ENCODE measurements at places on chromosomes 2 and 18.

- no peak for DNase-seq
These were observed 37.3 kb upstream of the ASPRV1 start for GRCh38 chr2:69998761-69999160.

- no peak for DNase-seq
These were observed 1.2 kb upstream of the ECEL1 start for GRCh38 chr2:232488721-232489300.

DNA sequence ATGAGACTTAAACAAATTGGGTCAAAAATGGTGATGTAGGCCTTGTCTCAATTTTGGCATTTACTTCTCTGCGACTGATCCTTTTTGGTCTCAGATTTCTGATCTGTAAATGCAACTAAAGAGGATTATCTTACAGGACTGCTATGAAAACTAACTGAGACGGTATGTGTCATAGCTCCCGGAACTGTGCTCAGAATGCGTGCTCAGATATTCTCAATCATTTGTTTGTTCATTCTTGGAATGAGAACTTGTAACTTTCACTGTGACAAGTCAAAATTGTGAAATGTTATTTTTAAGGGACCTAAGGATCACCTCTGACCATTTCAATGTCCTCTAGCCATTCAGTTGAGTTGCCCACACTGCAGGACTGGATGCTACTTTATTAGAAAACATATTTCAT is 498.2 kb upstream of the PIK3C3 start:
- no peak for DNase-seq

DNA sequence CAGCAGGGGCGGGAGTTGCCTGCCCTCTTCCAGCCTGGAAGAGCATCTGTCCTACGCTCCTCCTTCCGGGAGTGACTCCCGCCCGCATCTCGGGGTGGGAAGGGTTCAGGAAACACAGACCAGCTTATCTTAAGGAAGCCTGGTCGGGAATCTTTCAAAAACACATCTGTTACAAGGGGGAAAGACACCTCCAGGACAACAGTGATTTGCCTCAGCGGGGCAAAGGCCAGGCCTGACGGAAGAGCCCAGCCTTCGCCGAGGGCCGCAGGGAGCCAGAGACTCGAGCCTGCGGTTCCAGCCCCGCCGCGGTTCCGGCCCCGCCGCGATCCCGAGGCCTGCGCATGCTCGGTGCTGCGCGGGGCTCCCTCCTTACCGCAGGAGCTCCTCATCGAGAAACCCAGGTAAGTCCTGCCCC is 38.1 kb upstream of the TGIF1 start:
- DNase-seq = no peak

GRCh38 chr2:83186105-83186760 is 1272.8 kb downstream of the SUCLG1 start:
- DNase-seq = no peak

DNA sequence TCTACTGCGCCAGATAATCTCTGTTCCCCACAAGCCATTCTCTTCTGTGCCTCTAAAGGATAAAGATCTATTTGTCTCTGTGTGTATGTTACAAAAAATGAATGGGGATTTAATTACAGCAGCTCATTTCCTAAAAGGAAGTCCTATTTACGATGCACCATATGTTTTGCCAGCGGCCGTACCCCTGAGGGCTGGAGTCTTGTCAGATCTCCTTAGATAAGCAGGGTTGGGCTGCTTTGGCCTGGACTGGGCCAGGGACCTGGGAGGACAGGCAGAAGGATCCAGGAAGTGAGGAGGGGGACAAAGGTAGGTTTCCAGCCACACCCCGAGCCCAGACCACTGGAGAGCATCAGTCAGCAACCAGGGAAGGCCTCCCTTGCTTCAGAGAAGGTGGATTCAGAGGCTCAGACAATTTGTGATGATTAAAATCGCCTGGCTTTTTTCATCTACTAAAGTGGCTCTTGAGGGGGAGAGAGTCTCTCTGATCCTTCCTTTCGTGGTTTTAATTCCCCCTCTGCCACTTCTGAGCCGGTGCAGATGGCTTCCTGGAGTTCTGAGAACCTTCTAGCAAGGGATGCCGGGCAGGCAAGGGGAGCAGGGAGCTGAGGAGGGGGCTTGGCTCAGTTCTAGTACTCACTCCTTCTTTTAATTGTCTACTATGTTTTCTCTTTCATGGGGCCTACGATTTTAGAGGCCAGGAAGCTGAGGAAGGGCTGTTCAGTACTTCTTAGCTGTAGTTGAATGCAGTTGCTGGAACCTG is 42.1 kb downstream of the MYCN start:
- DNase-seq = no peak

DNA sequence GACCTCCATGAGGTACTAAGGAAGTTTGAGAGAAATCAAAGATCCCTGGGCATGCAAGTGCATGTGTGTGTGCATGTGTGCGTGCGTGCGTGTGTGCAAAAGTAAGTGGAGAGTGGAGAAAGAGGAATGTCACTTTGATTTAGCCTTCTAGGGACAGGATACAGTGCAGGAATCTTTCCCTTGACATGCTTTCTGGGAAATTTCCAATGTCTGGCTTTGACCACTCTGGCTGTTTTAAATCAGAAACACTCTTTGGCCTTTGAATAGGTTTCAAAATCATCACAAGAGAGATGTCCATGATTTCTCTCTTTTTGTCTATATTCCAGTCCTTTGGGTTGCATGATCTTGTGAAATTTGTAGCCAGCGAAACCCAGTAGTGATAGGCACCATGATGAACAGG is 162.0 kb downstream of the ALK start:
- no peak for DNase-seq

- DNase-seq = no peak
These were observed 593 bp downstream of the SP140L start for GRCh38 chr2:230327418-230328154.

DNA sequence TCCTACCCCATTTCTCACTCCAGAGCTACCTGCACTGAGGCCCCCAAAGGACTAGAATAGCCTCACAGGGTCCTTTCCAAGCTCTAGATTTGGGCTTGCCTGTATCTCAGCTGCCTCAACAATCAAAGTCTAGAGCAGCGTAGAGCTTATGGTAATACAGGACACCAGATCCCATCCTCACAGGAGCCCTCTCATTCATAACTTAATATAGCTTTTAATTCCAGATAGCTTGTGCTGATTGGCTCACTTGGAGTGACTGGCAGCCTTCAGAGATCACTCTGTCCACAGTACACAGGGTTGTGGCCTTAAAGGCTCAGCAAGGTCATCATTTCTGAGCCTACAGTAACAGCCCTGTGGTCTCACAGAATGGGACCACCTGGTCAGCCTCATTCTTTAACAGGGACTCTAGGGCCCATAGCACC is 51.4 kb downstream of the ZFP36L2 start:
- DNase-seq = no peak

GRCh38 chr2:194445226-194445625 is 1211.8 kb upstream of the SLC39A10 start:
- DNase-seq = no peak

GRCh38 chr2:68431316-68431972 is 35.6 kb downstream of the FBXO48 start:
- no peak for DNase-seq

DNA sequence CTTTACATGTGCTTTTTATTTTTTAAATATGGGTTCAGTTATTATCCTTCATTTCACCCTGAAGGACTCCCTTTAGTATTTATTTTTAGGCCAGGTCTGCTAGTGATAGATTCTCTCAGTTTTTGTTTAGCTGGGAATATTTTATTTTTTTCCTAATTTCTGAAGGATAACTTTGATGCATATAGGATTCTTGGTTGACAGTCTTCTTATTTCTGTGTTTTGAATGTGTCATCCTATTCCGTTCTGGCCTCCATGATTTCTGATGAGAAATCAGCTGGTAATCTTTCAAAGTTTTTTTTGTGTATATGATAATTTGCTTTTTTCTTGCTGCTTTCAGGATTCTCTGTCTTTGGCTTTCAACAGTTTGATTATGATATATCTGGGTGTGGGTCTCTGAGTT is 35.4 kb downstream of the TMEM178A start:
- no peak for DNase-seq

DNA sequence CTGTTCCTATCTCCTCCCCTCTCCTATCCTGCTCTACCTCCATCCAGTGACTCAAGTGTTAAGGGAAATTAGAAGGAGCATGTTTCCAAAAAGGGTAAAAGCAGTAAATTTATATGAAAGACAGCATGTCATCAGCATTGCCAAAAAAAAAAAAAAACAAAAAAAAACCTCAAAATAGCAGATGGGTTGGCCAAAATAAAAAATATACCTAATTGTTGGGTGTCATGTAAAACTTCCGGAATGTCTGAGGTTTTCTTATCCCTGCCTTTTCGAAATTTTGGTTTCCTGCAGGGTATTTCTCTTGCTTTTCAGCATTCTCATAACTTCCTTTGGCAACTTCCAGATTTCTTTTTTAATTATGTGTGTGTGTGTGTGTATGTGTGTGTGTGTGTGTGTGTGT is 241.6 kb upstream of the FN1 start:
- DNase-seq = no peak

- no peak for DNase-seq
These were observed 95.8 kb downstream of the KYNU start for GRCh38 chr2:142973160-142973821.

DNA sequence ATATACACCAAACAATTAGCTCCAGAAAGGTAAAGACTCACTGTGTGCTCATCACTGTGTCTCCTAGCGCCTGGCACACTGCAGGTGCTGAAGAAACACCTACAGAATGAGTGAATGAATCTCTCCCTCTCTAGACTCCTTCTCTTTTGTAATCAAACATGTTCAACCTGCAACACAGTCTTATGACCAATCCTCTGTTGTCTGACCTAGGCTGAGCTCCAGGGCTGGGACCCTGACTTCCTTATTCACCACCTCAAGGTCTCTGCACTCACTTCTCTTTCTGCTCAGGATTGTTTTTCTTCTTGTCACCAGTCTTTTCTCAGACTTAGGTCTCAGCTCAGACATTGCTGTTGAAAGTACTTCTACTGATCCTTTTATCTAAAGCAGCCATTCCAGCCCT is 9.8 kb downstream of the CKAP2L start:
- no peak for DNase-seq

GRCh38 chr2:121104721-121105141 is 180.3 kb downstream of the TFCP2L1 start:
- DNase-seq = no peak

DNA sequence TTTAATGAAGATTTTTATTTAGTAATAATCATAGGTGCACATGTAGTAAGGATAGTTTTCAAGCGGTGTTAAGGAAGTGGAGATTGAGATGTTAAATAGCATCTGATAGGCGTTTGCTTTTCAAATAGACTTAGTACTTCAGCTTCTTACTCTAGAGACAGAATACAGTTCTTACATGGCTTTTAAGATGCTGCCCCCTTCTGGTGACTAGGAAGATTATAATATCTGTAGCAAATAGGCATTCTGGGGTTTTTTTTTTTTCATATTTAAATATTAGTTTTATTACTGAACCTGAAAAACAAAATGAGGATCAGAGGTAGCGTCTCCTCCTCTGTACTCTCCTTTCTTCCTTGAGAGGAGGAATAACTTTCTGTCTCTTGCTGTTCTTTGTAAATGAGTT is 100.2 kb downstream of the AGAP1 start:
- no peak for DNase-seq

- no peak for DNase-seq
These were observed 15.6 kb downstream of the LPIN1 start for GRCh38 chr2:11762031-11762430.

DNA sequence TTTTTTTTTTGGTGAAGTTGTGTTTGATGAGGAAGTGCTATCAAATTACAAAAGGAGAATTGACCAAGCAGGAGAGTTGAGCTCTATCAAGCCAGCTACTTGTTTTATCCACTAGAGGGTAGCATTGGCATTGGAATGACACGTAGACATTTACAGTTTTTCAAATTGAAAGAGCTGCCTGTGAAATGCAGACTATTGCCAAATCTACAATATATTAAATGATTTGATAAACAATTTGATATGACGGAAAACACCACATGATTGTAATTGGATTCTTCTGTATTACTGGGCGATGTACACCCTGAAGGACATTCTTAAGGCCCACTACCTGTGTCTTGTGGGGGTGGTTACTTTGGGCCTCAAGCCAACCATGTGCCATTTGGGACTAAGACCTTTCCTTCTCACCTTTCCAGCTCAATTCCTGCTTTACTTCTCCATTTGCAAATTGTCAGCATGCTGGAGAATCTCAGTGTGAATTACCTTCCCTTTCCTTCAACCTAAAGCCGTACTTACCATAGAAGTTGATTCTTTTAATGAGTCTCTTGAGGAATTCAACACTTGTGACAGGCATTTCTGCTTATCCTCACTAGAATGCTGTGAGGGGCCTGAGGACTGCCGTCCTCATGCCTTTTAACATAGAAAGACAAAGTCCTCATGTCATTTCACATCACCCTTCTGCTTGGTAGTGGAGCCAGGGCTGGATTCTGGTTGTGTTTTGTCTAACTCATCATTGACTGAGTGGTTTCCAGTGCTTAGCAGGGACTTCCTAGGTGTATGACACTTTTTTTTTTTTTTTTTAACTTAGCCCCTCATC is 134.8 kb upstream of the THUMPD2 start:
- no peak for DNase-seq

DNA sequence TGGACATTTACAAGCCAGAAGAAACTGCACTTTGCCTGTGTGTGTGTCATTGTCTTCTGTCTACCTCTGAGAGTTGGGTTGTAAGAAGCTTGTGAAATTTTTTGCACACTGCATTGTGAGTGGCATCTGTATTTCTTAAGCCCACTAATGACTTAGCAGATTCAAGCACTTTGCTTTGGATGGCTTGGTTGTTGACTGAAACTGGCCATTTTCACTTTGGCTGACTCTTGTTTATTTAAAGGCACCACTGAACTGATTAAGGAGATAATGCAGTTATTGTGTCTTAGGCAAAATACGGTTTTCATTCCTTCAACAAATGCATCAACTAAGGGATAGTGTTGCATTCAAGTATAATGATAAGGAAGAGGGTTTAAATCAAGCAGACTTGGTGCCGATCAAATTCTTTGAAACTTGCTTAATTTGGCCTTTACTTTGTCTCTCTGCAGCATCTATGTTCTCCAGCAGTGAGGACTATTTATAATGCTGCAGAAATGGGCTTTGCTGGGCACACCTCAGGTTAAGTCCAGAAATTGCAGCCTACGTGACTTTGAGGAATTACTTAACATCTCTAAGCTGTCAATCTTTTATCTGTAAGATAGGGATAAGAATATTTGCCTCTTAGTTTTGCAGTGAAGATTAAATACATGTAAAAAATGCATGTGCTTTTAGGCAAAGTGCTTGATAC is 142.0 kb downstream of the CCDC85A start:
- no peak for DNase-seq

- no peak for DNase-seq
These were observed 89.4 kb upstream of the LRP1B start for GRCh38 chr2:142220239-142220638.

GRCh38 chr2:120400551-120400950 is 54.6 kb downstream of the INHBB start:
- DNase-seq = no peak
